ENCODE measurements at places on chromosomes 7 and 10.

DNA sequence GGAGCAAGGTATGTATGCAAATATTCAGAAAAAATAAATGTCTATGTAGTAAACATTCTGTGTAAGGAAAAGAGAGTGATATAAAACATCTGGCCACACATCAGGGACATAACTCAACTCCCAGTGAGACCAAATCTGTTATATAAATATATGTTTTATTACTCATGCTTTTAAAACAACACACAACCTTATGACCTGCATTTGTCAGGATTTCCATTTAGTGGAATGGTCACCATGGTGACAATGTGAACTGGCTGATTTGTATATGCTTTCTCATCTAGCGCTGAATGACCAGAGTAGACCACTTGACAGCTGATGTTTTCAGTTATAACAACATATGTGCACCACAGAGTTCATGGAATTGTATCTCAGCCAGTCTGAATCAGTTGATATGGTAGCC lies 551.7 kb downstream of the HTR7 start:
- no peak for DNase-seq

GRCh38 chr7:107592361-107593024 lies 12.4 kb downstream of the BCAP29 start:
- DNase-seq = no peak

DNA sequence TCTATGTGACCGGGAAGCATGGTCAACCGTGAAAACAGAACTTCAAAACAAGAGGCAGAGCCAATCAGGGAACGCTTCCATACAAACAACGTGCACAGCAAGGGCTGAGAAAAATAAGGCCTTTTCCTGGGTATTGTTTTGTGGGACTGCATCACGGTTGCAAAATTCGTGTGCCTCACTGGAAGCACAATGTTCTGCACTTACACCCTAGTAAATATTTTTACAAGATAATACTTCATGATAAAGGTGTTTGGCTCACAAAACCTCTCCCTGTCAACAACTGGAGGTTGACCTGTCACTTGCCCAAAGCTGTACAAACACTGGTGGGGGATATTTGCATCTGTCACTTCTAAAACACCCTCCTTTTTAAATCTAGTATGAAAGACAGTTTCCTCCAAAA lies 37.0 kb downstream of the KLF6 start:
- no peak for DNase-seq

GRCh38 chr10:45000138-45000751 lies 478 bp upstream of the ZNF22 start:
- DNase-seq = no peak

DNA sequence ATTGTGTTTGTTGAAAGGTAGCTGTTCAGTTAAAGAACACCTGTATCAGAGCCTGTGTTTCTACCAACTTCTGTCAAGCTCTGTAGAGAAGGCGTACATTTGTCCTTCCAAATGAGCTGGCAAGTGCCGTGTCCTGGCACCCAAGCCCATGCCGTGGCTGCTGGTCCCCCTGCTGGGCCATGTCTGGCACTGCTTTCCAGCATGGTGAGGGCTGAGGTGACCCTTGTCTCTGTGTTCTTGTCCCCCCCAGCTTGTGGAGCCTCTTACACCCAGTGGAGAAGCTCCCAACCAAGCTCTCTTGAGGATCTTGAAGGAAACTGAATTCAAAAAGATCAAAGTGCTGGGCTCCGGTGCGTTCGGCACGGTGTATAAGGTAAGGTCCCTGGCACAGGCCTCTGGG lies 154.9 kb downstream of the EGFR start:
- no peak for DNase-seq

DNA sequence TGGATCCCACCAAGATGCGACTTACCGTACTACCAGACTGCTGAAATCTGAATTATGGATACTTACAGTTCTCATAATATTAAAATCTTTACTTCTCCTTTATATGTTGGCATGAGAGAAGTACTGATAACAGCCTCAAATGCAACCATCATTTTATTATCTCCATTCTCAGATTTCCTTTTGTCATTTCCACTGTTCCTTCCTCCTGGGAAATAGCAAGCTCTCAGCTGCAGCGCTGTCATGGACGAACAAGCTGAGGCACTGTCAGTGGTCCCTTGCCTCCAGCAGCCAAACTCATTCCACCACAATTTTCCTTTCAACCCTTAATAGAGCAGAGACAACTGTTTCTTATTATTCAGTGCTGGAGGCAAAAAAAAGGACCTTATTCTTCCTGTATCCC lies 478.4 kb downstream of the ARL4A start:
- no peak for DNase-seq

DNA sequence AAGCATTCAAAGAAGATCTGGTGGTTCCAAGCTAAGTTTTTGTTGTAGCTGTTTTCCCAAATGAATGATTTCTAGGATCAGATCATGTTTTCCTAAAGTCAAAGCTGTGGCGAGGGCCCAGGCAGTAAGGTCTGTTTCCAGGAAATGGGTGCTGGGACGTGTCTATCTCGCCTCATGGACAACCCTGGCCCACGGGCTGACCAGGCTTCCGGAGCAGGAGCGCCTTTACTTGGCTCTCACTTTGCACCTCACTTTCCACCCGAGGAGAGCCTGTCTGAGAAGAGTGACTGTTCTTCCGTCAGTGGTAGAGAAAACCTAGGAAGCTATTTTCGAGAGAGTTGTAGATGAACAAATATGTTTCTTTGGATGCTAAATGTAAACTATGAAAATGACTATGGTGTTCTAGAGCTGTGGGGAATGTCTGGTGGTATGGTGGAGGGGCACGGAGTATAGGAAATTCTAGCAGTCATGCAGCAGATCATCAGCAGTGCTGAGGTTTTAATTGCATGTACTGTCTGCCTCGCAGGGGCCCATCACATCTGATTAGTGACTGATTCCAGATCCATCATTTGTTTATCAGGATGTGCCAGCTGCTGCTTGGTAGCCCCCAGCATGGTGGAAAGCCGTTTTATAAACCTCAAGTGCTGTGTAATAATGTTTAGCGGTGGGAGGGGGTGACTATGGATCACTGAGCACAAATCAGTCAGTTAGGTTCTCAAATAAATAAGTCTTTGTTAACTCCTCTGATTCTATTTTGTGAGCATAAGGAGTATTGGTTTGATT lies 66.6 kb downstream of the VWC2 start:
- no peak for DNase-seq

DNA sequence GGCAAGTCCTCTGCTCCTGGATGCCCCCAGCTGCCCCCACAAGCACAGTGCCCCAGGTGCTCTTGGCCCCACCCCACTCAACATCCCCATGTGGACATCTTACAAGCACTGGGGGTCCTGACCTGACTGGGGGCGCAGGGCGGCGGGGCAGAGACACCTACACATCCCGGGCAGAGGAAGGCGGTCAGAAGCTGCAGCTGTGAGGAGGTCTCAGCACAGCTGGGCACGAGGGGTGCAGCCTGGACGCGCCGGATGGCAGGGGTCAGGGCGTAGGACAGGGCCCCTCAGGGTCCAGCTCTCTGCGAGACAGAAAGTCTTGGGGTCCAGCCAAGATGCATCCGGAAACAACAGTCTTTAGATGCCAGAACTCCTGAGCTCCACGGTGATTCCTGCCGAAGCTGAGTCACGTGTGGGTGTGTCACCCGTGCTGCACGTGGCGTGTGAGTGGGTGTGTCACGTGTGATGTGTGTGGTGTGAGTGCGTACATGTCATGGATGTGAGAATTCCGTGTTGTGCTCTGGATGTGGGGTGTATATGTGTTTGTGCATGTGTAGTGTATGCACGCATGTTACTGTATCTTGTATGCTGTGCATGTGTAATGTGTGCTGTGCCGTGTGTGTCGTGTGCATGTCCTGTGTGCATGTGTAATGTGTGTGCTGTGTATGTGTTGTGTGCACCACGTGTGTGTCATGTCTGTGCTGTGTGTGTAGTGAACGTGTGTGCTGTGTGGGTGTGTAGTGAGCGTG lies 5.1 kb downstream of the VENTX start:
- DNase-seq = no peak

- no peak for DNase-seq
Observed at GRCh38 chr10:86729677-86730076, 26.7 kb upstream of the BMPR1A start.

GRCh38 chr10:95787447-95787846 lies 31.5 kb downstream of the ENTPD1 start:
- no peak for DNase-seq

DNA sequence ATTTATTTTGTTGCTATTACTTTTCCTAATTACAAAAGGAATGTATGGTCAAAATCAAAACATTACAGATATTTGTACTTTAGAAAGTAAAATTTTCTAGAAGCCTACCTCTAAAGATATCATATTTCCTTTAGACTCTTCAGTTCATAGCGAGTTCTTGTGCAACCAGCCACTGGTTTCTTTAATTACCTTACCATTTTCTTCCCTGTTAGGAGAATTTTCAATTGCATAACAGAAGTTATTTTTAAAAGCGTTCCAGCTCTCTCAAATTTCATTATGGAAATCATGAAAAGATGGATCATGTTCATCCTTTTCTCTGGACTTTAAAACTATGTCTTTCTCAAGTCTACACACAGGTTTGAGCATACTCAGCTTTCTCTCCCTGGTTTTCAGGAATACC lies 5.0 kb upstream of the TRUB1 start:
- DNase-seq = no peak

GRCh38 chr7:93985101-93985500 lies 19.1 kb downstream of the BET1 start:
- DNase-seq = no peak

DNA sequence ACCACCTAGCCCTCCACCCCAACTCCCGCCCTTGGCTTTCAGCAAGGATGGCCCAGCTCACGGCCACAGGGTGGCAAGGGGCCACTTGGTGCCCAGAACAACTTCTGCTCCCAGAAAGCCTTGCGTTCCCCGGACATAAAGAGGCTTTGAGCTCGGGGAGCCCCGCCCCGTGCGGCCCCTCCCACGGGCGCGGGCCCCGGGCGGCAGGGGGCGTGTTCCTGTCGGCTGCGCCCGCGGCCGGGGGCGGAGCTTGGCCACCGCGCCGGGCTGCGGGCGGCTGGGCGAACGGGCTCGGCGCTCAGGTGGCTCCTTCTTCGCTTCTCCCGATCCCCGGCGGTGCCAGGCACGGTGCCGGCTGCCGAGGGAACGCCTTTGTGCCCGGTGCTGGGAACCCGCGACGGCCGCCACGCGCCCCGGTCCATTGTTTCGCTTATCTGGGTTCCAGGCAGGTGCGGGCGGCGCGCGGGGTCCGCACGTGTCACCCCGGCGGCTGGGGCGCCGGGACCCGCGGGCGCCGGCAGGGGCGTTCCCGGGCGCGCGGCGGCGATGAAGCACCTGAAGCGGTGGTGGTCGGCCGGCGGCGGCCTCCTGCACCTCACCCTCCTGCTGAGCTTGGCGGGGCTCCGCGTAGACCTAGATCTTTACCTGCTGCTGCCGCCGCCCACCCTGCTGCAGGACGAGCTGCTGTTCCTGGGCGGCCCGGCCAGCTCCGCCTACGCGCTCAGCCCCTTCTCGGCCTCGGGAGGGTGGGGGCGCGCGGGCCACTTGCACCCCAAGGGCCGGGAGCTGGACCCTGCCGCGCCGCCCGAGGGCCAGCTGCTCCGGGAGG lies at the start of gene NFE2L3:
TSS of gene NFE2L3 (plus strand) at position 246 of the 829 bp plus-strand sequence. CDS start at position 547, 301 bp downstream.
- DNase-seq = peak; percentile 89

- DNase-seq = peak; percentile 77
Observed at GRCh38 chr7:32890010-32890792, 1.4 kb downstream of the KBTBD2 start.

Measured in CD4-positive, alpha-beta T cell treated with Interleukin-12 subunit alpha and Interleukin-12 subunit beta, for 1 hour (primary cell).